ENCODE measurements at places on chromosomes 7 and 10.

- no peak for DNase-seq
These were observed 39.1 kb downstream of the LRRTM3 start for GRCh38 chr10:66964946-66965345.

DNA sequence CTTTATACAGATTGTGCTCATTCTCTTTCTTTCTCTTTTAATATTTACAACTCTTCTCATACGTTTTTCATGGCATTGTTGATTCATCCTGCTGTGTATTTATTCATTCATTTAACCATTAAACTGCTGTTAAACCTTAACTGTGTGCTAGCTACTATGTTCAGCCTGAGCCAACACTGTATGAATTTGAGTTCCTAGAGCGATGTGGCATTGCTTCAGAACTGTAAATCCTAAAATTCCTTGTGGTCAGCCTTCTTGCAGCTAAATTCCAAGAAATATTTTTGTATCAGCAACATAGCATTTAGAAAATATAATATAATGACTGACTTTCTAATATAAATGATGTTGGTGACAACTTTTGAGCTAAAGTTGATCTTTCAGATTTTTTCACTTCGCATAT, 184.7 kb upstream of the FZD1 start:
- DNase-seq, result no peak

DNA sequence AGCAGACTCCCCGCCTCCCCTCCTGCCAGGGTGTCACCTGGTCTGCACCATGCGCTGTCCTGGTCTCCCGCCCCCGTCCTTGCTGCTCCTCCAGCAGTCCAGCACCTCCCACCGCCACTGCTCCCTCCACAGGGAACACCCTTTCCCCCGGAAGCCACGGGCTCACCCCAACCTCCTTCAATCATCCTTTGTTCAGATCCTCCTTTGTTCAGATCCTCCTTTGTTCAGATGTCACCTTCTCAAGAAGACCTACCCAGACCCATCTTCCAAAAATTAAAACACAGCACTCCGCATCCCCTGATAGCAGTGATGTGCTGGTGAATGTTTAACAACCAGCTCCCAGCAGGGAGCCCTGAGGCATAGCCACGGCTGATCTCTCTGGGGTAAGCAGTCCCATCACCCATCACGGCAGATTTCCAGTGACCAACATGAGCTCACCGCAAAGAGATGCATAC, 237.7 kb downstream of the USP6NL start:
- DNase-seq, result no peak

DNA sequence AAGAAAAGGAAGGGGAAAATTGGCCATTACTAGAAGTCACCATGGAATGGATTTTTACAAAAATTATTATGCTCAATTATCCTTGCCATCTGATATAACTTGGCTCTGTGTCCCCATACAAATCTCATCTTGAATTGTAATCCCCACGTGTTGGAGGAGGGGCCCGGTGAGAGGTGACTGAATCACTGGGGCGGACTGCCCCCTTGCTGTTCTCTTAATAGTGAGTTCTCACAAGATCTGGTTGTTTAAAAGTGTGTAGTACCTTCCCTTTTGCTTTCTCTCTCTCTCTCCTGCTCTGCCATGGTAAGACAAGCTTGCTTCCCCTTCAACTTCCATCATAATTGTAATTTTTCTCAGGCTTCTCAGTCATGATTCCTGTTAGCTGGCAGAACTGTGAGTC, 1023.6 kb downstream of the XPNPEP1 start:
- no peak for DNase-seq

GRCh38 chr7:138460649-138461607, 869 bp downstream of the TRIM24 start:
- DNase-seq, result peak; percentile 50

- DNase-seq, result no peak
These were observed 49.5 kb upstream of the ZNF746 start for GRCh38 chr7:149547126-149547525.
